NCI-H2081 (cell line): ENCODE measurements at places on chromosomes 5 and 9.

DNA sequence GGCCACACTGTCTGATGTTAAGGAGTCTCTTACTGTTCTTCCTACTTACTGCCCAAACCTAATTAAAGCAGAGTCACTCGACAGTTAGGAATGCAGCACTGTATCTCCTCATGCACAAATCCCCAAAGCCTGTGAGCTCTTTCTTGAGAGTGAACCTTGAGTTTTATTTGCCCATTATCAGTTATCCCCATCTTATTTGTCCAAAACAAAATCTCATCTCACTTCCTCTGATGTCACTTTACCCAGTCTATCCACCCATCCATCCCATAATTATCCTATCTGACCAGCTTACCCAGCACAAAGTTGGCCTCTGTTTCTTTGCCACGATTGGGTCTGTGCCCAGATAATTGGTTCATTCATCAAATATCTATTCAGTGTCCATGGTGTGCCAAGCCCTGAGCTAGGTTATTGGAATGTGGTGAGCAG, 250.8 kb downstream of the SLIT3 start:
- DNase-seq, result no peak

DNA sequence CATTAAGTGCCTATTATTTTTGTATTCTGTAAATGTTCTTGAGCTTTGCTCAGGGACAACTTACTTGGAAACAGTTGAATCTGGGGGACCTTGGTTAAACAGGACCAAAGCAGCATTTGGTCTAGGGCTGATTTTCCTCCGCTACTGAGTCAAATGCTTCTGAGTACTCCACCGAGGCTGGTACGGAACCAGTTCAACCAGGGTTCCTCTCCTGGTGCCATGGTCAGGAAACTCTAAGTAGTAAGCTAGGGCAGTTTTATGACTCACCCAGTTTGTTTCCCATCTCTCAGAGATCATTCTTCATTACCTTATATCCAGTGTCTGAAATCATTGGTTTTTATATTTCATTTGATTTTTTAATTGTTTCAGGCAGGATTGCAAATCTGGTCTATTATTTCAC, 111.9 kb upstream of the TNFAIP8 start:
- no peak for DNase-seq

DNA sequence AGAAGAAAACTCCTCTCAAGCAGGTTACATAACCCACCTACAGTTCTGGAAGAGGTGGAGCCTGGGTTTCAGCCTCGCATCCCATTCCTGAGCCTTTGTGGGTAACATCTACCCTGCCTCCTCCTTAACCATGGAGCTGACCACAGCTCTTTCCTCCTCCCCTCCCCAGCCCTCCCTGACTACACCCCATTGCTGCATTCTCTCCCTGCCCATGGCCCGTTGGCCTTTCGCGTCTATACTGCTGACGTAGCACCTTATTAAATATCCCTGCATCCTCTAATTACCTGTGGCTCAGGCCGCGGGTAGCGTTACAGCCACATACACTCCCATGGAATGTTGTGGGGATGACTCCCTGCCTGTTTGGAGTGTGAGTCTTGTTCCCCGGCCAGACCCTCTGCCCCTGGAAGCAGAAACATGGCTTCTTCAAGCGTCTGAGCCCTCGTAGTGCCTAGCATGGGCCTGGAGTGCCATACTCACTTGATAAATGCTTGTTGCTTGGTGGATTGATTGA, 72.8 kb downstream of the WWC1 start:
- DNase-seq, result no peak

DNA sequence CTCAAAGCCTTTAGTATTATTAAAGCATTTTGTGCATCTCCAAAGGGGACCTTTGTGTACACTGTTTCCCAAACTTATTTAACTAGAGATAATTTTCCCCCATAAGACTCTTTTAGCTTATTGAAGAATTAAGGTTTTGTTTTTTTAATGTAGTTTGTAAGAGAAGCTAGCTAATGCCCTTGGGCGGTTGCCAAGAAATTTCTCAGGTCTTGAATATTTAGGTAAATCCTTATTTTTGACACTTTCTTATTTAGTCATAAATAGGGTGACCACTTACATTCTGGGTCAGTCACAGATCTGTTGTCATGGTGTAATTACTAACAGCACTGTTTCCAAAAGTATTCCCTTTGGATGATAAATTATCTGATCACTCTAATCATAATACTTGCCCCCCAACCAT, 27.2 kb downstream of the TNFAIP8 start:
- DNase-seq, result no peak

GRCh38 chr9:136327304-136327974, at the start of gene GPSM1:
TSS of gene GPSM1 (plus strand) at chr9:136327539. CDS start at chr9:136327696, 157 bp downstream.
- DNase-seq, result peak; percentile 30

DNA sequence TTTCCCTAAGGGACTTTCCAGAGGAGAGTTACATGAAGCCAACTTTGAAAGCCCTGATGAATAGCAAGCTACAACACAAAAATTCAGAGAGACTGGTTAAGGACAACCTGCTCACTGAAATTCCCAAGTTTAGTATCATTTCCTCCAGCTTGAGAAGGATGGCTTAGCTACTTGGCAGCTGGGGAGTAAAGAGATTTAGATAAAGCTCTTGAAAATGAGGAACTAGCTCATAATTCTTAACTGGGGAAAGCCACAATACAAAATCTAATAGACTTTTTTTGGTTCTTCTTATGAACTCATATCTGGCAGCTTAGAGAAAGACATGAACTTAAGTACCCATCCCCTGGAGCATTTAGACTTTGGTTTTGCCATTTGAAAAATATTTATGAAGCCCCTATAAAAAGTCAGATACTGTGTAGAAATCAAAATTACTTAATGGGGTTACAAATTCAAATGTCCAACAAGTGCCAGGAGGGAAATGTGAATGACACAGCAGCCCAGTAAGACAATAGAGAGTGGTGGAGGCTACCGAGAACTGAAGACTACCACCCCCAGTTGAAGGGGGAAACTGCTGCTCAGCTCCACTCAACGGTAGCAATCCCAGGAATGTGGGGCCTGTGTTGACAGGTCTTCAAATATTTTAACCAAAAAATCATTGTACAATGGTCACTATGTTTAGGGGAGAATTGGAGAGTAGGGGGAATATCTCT, 79.4 kb upstream of the ADRB2 start:
- no peak for DNase-seq

DNA sequence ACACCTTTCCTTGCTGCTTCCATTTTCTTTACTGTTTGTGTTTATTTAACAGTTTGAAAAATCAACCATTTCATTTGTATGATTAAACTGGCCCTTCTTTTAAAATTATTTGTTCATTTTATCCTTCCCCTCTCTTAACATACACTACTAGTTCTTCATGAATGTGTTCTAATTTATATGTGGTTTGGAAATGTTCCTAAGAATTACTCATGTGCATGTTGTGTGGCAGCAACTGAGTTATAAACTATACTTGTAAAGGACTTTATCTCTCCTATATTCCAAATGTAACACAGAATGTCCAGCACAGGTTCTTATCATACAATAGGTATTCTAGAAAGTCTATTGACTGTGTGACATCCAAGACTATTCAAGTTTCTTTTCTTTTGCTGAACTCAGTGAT, 358.2 kb upstream of the MEF2C start:
- no peak for DNase-seq

- no peak for DNase-seq
Measured at GRCh38 chr9:20805766-20806165, 121.7 kb downstream of the FOCAD start.

GRCh38 chr5:145237843-145238242, 597.3 kb downstream of the PRELID2 start:
- DNase-seq, result peak; percentile 75

- DNase-seq, result no peak
Measured at GRCh38 chr9:77386187-77386586, 208.9 kb downstream of the VPS13A start.

GRCh38 chr5:74275171-74275992, 365.1 kb downstream of the ENC1 start:
- no peak for DNase-seq

GRCh38 chr9:91421128-91421765, 2.4 kb downstream of the NFIL3 start:
- DNase-seq, result no peak

DNA sequence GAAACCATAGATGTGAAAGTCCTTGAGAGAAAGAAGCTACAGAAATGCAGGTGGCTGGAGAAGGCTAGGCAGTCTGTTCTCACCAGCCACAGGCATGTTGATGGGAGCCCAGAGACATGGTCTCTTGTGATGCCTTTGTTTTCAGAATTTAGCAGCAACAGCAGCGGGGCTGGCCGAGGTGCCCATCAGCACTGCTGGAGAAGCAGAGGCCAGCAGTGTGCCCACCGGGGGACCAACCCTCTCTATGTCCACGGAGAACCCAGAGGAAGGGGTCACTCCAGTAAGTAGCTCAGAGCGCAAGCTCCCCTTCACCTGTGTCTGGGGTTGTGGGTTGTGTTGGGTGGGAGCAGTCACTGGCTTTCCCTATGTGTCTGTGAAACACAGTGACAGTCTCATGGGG, 59.6 kb downstream of the COL15A1 start:
- no peak for DNase-seq

- DNase-seq, result no peak
Measured at GRCh38 chr9:16345902-16346301, 524.6 kb downstream of the BNC2 start.

- no peak for DNase-seq
Measured at GRCh38 chr9:113515862-113516261, 52.3 kb downstream of the RGS3 start.

GRCh38 chr5:116004248-116004647, 28.0 kb upstream of the ARL14EPL start:
- no peak for DNase-seq

GRCh38 chr5:43315682-43316081, 2.5 kb upstream of the HMGCS1 start:
- DNase-seq, result no peak

DNA sequence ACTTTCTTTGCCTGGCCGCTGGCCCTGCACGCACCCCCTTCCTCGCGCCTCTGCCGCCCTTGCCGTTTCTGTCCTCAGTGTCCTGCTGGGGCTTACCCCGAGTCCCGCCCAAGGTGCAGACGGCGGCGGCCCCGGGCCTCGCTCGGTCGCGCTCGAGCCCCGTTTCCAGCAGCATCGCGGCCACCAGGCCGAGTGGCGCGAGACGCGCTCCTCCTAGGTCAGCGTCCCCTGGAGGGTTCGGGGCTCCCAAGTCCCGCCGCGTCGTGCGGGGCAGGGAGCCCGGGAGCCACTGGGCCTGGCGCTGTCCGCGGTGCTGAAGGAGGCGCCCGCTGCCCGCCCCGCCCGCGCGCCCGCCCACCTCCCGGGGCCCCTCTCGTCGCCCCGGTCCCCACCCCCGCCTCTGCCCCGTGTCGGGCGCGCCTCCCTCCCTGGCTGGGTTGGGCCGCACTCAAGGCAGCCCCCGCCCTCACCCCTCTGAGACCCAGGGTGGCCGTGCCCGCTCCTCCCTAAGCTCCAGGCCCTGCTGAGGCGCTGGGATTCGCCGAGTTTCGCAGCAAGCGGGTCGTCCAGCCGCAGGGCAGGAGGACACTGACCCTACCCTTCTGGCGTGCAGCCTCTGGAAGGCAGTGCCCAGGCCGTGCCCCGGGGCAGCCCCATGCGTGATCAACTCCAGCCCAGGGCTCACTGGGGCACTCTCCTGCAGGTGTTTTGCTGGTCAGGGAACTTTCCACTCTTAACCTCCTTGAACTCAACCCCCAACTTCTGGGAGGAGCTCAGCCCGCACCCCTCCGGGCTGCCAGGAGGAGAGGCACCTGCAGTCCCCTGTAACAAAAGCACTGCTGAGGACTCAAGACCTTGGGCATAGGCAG, at the start of gene LHX3:
TSS of gene LHX3 (minus strand) at position 291 of the 869 bp plus-strand sequence. CDS start at position 175, 116 bp downstream.
- DNase-seq, result no peak

- DNase-seq, result no peak
Measured at GRCh38 chr5:122999947-123000563, 36.5 kb downstream of the PPIC start.

- no peak for DNase-seq
Measured at GRCh38 chr9:101478906-101479305, 43.3 kb upstream of the ALDOB start.

- no peak for DNase-seq
Measured at GRCh38 chr5:55597014-55597981, 62.5 kb upstream of the PLPP1 start.

DNA sequence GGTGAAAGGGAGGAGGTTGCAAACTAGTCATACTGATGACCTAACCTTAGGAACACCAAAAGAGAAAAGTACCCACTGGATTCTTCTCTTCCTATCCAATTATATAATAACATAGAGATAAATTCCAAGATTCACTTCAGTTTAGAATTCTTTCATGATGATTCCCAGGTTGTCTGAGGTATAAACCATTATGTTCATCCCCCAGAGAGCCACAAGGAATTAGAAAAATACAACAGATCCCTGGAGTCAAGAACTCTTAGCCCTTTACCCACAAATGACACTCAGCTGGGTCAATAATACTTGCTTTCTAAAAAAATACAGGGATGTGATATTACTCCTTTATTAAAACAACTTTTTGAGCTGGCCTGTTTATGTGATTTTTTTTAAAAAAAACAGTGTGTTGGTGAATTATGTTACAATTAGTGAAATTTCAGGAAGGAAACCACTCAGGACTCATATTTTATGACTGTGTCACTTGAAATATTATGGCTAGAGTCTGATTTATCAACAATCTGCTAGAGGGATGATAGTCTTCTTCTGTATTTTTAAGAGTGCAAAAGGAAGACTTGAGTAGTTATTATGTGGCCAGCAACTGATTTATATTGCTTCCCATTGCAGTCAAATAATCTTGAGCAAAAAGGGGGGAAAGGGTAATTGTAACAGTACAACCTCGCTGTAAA, 338.2 kb downstream of the NFIB start:
- no peak for DNase-seq

DNA sequence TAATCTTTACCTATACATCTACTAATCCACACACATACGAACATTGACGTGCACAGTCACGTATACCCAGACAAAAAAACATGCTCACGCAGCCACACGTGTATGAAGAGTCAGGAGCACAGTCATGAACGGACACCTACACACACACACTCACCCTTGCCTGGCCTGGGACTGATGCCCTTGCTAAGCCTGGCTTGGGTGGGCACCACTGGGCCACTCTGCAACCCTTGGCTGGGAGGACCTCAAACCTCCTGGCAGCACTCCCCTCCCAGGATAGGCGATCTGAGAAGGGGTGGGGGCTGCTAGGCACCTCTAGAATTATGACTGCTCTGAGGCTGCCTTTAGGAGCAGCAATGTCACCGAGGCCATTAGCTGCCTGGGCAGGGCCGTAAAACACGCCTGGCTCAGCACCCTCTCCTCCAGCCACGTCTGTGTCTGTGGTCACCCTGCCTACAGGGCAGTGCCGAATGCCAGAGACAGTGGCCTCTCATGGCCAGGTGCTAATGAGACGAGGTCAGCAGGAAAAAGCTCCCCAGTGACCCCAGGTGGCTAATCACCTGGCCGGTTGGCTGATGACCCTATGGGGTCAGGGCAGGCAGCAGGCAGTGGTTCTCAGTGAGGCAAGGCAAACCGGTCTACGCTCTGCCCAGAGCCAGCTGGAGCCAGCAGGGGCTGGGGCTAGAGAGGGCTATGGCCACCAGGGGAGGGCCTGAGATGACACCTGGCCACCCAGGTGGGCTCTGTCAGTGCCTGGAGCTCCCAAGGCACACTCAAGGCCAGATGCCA, 33.7 kb upstream of the MVB12B start:
- no peak for DNase-seq

- DNase-seq, result no peak
Measured at GRCh38 chr5:55622460-55622859, 87.7 kb upstream of the PLPP1 start.

GRCh38 chr5:170437621-170438375, 48.6 kb upstream of the KCNMB1 start:
- DNase-seq, result no peak

- no peak for DNase-seq
Measured at GRCh38 chr9:114914139-114914538, 16.3 kb downstream of the TNFSF8 start.
